CD4-positive, alpha-beta T cell (primary cell): ENCODE measurements at places on chromosomes 11 and 22.

DNA sequence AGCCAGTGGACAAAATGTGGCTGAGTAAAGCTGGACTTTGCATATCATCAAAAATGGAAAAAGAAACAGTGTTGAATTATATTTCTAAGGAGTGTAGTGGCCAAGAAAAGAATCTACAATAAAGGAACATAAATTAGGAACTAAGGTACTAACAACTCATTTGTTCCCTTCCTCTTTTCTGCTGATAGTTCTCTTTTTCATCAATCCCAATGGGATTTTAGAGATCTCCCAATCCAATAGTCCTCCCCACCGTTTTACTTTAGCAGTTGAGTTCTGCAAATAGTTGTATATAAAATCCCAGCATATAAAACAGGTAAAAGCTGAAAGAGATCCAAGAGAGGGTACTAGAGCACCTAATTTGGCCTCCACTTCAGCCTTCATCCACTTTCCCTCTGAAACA lies 2.0 kb downstream of the PRCP start:
- H3K27me3 ChIP-seq: no peaks in the 10 kb centered on the region
- DNase-seq: no peak
- H3K4me3 ChIP-seq: no peak overlapping the region
- peaks cover 35% of the 10 kb centered on the region for H3K4me1 ChIP-seq

DNA sequence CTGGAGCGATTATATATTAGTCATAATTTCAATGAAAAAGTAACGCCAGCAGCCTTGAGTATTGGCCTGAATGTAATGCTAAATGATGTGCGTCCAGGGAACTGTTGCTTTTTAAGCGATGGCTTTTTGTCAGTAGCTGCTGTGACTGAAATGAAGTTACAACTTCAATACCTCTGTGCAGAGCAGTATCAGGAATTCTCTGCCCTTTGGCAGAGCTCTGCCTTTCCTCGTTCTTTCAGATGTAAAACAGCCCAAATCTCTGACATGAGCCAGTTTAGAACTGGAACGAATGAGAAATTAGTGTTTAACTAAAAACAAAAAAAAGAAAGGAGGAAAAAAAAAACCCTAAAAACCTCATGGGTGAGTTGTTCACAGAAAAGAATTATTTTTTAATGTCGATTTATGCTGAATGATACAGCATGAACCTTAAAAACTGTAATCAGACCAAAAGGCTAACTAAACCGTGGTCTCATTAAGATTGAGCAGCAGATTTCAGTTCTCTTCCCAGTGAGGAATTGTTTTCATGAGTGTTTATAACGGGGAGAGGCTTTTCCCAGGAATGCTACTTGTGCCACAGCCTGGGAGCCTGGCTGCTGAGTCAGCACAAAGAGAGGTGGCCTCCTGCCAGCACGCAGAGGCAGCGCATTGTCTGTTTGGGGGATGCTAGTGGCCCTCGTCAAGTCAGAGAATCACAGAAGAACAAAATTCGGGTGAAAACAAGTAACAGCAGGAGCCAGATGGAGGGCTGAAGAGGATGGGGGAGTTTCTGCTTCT lies 146.2 kb upstream of the RASSF10 start:
- no peaks in the 10 kb centered on the region for H3K36me3 ChIP-seq
- H3K4me1 ChIP-seq: no peaks in the 10 kb centered on the region
- no peak for DNase-seq
- H3K27ac ChIP-seq: no peak overlapping the region
- no peak overlapping the region for H3K4me3 ChIP-seq

- no peaks in the 10 kb centered on the region for H3K4me1 ChIP-seq
- peaks cover 8% of the 10 kb centered on the region for H3K27me3 ChIP-seq
- no peak overlapping the region for H3K27ac ChIP-seq
Observed at GRCh38 chr11:30023074-30023473, 6.2 kb upstream of the KCNA4 start.

DNA sequence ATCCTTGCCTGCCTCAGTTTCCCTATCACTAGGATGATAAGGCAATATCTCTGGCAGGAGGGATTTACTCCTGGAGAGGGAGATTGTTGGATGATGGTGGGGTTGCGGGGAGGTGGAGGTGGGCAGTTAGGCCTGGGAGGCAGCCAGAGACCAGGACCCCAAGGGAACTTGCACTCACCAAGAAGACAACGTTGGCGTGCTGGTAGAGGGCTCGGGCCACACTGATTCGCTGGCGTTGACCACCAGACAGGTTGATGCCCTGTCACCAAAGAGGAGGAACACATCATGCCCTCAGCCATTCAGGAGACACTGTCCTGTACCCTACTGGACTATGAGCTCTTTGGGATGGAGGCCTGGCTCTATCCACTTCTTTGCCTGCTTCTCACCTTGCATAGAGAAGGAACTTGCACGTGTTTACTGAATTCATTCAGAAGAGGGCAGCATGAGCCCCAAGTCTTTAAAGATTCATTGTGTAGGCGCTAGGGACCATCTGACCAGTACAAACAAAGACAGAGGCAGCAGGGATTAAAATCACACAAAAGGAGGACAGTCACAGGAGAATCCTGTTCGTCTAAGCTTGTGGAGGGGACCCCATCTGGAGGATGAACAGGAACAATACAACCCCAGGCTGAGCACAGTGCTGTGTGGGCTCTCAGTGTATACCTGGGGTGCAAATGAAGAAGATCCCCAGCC lies 24.2 kb upstream of the KCNJ11 start:
- H3K27me3 ChIP-seq: no peaks in the 10 kb centered on the region
- peaks cover 5% of the 10 kb centered on the region for H3K4me1 ChIP-seq
- no peaks in the 10 kb centered on the region for H3K36me3 ChIP-seq
- no peak for DNase-seq
- no peak overlapping the region for H3K27ac ChIP-seq

DNA sequence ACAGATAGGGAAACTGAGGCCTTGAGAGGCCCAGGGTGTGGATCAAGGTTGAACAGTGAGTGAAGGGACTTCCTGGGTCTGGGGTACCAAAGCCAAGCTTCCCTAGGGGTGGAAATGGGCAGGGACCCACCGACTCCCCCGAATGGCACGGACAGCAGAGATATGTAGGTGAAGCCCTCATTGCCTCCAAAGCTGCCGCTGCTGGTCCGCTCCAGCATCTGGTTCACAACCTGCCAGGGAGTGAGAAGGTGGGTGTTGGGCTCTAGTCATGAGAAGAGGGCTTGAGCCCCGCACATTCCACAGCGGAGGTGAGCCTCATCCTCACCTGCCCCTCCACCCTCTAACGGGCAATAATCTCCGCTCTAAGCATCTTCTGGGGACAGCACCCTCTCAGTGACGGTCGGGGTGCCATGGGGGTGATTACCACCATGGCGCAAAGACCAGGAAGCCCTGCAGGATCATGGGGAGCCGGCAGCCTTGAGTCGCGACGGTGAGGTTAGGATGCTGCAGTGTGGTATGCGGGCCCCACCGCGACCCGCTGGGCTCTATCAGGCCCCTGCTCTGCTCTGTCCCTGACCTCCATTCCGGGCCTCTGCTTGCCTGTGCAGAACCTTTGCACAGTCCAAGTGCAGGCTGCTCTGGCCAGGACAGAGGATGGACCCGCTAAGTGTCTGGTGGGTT lies 10.8 kb downstream of the ALDH3B2 start:
- no peak overlapping the region for H3K27ac ChIP-seq
- DNase-seq: no peak

DNA sequence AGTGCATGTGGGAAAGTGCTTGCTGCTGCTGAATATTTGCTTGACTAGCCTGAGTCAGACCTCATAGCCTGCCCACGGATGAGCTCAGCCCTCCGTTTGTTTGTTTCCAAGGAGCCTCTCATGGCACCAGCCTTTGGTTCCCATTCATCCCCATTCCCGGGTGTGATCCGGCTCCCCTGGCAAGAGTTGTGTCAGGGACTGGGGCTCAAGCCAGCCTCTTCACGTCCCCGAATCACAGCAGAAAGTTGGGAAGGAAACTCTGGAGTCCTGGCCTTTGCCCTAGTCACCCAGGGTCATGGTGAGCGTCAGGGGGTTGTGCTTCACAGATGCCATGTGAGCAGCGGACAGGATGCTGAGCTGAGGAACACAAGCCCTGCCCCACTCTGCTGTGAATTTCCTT lies 13.8 kb downstream of the SEC14L3 start:
- no peak for DNase-seq
- peaks cover 4% of the 10 kb centered on the region for H3K27me3 ChIP-seq
- H3K36me3 ChIP-seq: no peaks in the 10 kb centered on the region

DNA sequence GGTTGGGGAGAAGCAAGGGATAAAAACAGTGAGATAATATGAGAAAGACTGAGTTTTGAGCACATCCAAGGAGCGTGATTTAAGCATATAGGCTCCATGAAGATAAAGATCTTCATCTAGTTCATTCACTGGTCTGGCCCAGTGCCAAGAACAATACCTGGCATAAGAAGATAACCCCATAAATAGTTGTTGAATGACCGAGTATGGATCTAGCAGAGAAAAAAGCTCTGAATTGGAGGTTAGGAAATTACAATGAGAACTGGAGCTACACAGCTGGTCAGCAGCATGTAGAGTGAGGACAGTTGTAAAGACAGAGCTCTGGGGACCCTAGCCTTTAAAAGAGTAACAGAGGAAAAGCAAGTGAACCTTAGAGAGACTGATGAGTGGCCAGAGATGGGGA lies 33.0 kb upstream of the PAK1 start:
- H3K27me3 ChIP-seq: peaks cover 5% of the 10 kb centered on the region
- DNase-seq: no peak
- no peaks in the 10 kb centered on the region for H3K4me1 ChIP-seq
- no peaks in the 10 kb centered on the region for H3K36me3 ChIP-seq
- no peak overlapping the region for H3K4me3 ChIP-seq
- no peak overlapping the region for H3K27ac ChIP-seq
